ENCODE measurements at places on chromosomes 3 and 15.

DNA sequence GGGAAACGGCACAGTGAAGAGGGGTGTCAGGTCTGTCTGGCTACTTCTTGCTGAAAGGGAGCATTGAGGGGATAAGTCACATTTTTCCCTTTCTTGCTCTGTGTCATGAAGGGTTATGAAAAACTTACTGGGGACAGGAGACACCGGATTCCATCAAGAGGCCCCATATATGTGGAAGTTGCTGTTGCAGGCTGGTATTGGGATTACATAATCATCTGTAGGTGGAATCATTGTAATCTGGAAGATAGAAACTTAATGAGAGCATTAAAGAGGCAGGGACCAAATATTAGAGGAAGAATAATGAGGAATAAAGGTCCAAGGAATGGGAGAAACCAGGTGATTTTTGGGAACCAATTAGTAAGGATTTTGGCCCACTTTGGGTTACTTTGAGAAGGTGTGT is 4.2 kb upstream of the TCAIM start:
- DNase-seq: no peak

- DNase-seq: no peak
Observed at GRCh38 chr3:181626036-181626435, 85.7 kb upstream of the SOX2 start.

DNA sequence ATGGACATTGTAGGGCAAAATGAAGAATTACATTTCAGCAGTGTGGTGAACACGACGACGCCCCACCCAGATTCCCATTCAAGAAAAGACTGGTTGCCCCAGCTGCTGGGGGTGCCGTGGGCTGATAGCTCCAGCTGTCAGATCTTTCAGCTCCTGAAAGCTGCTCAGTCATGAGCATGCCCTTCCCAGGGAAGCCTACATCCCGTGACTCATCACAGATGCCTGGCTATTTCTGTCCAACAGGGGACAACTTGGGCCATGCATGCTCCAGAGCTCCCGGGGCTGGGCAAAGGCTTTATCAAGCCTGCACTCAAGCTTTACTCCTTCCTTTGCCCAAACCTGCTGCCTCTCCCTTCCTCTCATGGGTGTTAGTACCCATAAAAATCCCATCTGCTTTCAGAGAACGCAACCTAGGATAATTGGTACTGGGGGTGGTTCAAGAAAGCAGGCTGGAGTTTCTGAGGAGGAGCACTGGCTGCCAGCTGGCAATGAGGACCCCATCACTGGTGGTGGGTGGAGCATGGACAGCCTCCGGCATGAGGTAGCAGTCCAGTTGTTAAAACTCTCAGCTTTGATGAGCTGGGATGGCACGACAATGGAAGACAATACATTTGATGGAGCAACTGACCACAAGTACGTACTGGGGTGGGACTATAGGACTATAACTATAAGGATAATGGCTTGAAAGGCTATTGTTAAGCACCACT is 16.4 kb upstream of the ST8SIA2 start:
- DNase-seq: peak; percentile 10

DNA sequence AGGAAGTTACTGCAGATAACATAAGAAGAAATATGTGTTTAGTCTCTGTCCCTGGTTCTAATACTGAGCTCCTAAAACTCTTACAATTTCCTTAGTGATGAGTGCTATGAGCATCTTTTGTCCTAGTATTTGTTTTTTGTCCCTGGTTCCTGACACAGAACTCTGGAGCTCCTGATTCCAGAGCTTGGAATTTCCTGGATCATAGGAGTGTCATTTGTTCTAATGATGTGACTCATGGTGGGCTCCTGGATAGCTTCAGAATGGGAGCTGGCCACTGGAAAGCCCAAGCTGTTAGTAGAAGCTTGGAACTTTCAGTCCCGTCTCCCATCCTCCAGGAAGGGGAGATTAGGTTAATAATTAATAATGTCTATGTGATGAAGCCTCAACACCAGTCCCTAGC is 98.2 kb downstream of the CNTN6 start:
- DNase-seq: no peak

DNA sequence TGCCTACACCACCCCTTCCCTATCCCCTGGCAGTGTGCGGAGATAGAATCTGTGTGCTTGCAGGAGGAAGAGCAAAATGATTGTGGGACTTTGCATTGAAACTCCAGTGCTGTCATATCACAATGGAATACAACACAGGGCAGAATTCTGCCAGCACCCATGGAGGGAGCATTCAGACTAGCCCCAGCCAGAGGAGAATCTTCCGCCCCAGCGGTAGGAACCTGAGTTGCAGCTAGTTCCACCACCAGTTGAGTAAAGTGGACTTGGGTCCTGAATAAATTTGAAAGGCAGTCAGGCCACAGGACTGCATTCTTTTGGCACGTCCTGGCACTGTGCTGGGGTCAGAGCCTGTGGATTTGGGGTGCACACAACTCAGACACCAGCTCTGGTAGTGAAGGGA is 27.5 kb downstream of the NCBP2 start:
- no peak for DNase-seq

GRCh38 chr3:9955611-9956352 is 3.6 kb upstream of the PRRT3 start:
- no peak for DNase-seq

DNA sequence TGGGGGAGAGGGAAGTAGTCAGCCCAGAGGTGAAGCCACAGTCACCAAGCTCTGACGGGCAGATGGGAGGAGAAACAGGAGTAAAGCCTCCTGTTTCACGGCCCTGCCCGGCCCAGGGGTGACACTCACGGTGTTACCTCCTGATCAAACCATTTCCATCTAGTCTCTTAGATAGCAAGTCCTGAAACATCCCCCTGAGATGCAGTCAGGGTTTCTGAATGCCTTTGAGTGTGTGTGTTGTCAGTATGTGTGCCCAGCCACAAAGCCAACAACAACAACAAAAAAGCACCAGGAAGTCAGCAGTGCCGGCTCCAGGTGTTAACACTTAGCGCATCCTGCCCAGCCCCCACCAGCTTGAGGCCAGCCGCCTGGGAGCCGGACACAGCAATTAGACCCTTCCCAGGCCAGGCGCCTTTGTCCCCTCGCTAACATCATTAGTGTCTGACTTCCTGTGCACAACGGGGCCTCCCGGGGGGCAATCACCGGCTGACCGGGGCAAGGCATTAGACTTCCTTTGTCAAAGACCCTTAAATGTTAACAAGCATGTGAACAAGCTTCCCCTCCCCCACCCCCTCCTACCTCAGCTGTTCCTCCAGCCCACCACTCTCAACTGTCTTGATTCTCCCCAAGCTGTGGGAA is 34.5 kb downstream of the IL17RD start:
- DNase-seq: no peak
